ENCODE measurements at places on chromosomes 1 and 21. TPM values are rescaled to one million over a fixed set of nuclear protein-coding genes. Genes with fewer than 3 reads are reported as not detected.

Gene DMBX1
- 0.05 TPM for total RNA-seq

Gene KRTAP11-1
- not detected for total RNA-seq

GRCh38 chr1:7886405-7886745, 33.5 kb upstream of the UTS2 start:
- H3K27ac ChIP-seq = no peak overlapping the region
- no peaks in the 10 kb centered on the region for H3K36me3 ChIP-seq
- DNase-seq = no peak
- no peaks in the 10 kb centered on the region for H3K27me3 ChIP-seq

GRCh38 chr1:154664331-154665002, 56.5 kb upstream of the ADAR start:
- H3K27ac ChIP-seq = no peak overlapping the region
- no peak overlapping the region for H3K4me3 ChIP-seq
- H3K27me3 ChIP-seq = peaks cover 4% of the 10 kb centered on the region
- H3K36me3 ChIP-seq = no peaks in the 10 kb centered on the region
- H3K4me1 ChIP-seq = no peaks in the 10 kb centered on the region
- DNase-seq = no peak

Data from Panc1 (cell line).